ENCODE measurements at places on chromosomes 13 and 19.

DNA sequence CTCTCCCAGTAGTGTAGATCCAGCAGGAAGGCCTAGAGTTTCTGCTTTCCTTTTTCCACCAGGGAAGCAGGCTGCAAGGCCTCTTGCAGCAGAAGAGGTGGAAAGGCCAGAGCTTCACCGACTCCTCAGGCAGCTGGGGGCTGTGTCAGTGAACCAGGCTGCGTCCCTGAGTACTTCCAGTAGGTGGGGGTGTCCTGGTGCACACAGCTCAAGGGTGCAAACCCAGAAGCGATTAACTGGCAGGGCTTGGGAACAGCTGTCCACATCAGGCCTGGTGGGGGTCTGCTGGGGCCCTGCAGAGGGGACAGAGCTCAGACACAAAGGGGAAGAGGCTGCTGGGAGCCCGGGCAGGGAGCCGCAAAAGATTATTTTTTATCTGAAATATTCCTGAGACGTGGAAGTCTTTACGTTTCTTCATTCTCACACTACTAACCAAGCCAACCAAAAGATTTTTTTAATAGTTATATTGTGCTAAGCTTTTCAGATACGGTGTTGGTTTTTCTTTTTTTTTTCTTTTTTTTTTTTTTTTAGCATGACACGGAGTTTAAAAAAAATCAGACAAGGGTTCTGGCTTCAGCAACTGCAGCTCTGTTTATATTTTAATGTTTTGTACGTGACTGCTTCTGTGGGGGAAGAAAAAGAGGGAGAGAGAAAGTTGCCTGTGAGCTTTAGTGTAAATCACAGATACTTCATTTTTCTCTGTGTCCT, 11.0 kb downstream of the TSHZ3 start:
- peak; percentile 79 for DNase-seq

GRCh38 chr13:95385798-95386197, 84.5 kb upstream of the ABCC4 start:
- no peak for DNase-seq

DNA sequence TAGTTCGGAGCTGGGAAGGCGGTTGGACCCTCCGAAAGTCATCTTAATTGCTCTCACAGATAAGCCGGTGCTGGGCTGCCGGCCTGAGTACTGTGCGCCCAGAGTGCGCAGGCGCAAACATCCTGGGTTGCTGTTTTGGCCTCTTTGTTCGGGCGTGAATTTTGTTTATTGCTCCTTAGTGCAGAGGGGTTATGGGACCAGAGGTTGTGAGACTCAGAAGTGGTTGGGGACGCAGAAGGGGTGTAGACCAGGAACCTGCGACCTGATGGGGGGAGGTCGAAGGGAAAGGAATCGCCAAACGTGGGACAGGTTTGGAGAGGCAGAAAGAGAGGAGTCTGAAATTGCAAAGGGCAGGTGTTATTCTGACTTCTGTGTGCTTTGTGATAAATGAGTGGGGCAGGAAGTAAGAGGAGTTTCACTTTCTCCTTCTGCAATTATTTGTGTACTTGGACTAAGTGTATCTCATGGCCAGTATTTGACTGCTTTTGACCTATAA, 607 bp upstream of the ZNF566 start:
- peak; percentile 92 for DNase-seq

GRCh38 chr19:2039959-2040646, 10.9 kb downstream of the MKNK2 start:
- no peak for DNase-seq

- DNase-seq = no peak
These were observed 15.7 kb downstream of the ZNF808 start for GRCh38 chr19:52542984-52543664.

DNA sequence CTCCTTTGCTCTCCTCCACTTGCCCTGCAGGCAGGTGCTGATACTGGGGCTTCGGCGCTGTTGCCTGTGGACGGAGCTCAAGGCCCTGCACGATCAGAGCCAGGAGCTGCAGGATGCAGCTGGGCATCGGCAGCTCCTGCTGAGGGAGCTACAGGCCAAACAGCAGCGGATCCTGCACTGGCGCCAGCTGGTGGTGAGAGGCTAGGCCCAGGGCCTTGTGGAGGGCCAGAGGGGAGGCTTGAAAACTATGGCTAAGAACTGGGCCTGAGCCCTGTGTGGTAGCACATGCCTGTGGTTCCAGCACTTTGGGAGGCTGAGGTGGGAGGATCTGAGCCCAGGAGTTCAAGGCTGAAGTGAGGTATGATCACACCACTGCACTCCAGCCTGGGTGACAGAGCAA, 6.3 kb downstream of the HAUS5 start:
- DNase-seq = no peak

GRCh38 chr13:67642657-67643056, 412.5 kb upstream of the PCDH9 start:
- no peak for DNase-seq

DNA sequence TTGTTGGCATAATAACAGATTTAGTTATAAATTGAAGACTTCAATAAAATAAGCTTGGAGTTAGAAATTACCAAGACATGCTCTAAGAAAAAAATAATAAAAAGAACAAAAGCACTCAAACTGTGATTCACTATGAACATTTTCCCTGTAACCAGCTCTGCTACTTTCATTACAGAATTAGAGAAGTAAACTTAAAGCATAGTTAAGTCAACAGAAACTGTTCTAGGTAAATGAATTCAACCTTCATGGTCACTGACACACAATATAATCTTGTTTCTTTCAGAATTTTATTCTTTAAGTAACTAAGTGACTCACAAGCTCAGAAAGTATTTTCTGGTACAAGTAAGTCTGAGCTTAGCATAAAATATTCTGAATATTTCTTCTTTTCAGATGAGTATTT, 136.3 kb downstream of the KLF5 start:
- no peak for DNase-seq

DNA sequence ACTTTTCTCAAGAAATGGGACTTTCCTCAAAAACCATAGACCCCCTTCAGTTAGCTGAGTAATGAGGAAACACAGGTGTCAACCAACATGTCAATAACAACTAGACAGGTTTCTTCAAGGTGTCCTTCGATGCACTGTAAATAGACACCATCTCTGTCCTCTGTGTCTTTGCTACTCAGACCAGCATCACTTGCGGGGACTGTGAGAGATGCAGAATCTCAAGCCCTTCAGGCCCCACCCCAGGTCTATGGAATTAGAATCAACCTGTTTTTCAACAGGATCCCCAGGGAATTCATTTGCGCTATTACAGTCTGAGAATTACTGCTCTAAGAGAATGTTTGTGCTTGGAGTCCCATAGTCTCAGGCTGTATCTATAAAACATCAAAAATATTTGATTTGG, 469.9 kb downstream of the COG6 start:
- no peak for DNase-seq

DNA sequence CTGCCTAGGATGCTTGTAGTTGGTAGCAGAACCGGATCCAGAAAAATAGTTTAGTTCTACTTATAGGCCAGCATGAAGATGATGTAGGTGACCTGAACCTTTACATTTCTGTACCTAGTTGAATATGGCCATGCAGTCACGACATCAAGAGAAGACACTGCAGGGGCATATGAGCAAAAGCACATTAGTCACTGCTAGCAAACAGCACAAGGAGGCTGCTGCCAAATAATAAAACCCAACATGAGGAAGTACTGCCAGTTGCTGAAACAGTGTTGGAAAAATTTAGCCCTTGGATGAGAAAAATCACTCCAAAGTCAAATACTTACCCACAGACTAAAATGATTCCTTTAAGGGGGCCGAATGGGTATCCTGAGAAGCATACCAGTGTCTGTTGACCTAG, 20.8 kb downstream of the ERICH6B start:
- no peak for DNase-seq

GRCh38 chr13:30730526-30730925, 4.8 kb upstream of the ALOX5AP start:
- DNase-seq = no peak

DNA sequence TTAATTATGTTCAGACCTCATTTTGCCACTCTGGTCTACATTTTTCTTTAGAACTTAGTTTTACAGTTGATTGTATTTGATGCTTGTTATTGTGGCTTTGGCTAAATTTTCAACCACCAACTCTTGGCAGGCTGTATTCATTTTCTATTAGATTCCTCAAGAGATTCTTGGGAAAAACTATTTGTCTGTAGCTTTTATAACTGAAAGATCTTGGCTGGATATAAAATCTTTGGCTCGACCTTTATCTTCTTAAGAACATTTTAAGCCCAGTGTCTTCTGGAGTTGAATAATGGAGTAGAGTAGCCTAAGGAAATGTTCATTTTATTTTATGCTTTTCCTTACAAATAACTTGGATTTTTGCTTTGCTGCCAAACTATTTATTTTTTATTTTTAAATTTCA, 848.5 kb downstream of the PCDH17 start:
- no peak for DNase-seq

DNA sequence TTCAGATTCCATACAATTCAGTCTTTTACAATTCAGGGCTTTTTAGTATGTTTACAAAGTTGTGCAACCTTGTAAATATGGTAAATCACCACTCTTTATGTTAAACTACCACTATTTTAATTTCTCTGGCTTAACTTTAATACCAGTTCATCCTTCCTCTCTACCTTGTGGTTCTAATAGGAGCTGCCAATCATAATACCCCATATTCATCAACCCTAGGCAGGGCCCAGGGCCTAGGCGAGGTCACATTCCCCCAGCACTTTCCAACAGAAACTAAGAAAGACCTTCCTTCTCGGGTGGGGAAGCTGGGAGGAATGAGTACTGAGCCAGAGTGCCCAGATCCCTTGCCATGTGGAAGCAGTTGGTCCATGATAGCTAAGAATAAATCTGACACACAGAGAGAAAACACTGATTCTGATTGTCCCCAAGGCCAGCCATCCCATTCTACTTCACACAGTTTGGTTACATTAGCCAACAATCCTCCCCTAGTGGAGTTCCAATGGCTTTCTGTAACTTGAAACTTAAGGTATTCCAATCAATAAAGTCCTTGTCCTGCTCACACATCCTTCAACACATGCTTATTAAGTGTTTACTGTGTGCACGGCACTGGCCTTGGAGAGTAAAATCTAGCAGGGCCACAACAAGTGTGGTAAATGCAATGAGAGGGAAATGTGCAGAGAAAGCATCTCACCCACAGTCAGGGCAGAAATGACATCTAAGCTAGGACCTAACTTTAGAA, 76.8 kb downstream of the NUFIP1 start:
- no peak for DNase-seq

DNA sequence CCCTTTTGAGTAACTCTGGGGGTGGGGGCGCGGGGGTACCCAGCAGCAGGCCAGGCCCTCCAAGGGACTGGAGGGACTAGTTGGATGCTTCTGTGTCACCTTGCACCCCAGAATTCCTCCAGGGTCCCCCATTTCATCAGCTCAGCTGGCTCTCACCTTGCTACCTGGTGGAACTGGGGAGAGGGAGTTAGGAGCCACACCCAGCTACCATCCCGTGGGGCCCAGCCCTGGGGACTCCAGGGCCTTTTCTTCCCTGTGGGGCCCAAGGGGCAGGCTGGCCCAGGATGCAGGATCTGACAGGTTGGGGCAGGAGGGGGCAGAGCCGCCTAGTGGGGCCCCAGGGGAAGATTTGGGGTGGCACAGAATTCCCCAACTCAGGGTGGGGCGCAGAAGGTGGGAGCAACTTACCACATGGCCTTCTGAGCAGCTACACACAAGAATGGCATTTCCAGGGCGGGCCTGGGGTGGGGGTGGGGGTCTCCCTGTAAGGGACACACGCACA, 32.8 kb upstream of the NANOS3 start:
- DNase-seq = no peak

DNA sequence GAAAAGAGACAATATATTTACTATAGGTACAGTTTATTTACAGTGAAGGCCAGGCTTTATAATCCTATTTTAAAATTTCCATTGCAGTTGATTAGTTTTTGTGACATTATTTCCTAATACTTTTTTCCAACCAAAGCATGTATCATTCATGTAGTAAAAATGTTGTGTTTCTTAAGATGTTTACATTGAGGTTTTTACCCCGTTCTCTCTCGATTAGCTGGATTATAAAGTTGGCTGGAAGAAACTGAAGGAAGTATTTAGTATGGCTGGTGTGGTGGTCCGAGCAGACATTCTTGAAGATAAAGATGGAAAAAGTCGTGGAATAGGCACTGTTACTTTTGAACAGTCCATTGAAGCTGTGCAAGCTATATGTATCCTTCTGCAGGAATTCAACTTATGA, 21.2 kb downstream of the HNRNPM start:
- DNase-seq = no peak

- DNase-seq = no peak
These were observed 24.7 kb downstream of the ATP11A start for GRCh38 chr13:112714376-112715174.

- no peak for DNase-seq
These were observed 59.0 kb upstream of the UQCRFS1 start for GRCh38 chr19:29271911-29272310.

DNA sequence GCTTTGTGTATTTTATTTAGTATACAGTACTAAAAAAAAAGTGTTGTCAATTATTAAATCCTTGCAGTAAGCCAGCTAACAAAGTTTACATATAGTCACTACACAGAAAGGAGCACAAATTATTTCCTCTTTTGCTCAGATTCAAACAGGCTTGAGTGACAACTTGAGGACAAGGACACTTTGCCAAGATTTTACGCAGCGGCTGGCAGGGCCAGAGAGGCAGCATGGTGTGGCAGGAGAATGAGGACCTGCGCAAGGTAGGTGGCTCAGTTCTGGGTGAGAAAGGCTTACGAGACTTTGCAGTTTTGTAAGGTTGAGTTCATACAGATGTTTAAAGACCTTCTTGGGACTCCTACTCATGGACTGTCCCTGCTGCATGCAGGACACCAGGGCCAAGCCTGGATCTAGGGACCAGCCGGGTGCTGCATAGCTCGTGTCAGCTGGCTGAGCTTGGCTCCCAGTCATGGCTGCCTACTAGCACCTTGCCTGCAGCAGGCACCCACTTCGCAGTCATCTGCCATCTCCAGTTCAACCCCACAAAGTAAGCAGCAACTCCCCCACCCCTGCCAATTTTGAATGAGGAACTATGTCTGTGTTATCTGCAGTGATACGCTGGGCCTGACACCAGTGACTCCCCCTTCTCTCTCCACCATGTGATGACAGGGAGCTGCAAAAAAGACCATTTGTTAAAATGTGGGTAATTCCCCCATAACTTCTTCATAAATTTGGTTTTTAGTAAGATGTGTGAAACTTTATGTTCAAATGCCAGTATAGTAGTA, 3.7 kb upstream of the TUBA3C start:
- no peak for DNase-seq

- DNase-seq = no peak
These were observed 15.1 kb downstream of the GARRE1 start for GRCh38 chr19:34269489-34269888.

DNA sequence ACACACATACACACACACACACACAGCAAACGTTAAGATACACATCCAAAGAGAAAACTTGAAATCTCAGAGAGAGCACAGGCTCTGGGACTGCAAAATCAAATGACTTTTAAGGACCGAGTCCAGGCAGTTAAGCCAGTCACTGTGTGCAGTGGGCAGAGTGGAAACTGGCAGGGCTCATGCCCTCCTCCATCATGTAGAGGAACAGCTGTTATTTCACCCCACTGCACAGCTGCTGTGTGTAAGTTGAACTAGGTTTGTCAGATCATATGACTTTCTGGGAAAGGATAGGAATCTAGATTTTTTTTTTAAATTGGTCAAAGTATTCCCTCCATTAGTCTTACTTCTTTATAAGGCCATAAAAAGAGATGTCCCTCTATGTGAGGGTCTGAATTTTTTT, 1002.1 kb downstream of the UQCRFS1 start:
- DNase-seq = no peak

Data from D341Med (cell line).